ENCODE measurements at places on chromosomes 7 and 10.

DNA sequence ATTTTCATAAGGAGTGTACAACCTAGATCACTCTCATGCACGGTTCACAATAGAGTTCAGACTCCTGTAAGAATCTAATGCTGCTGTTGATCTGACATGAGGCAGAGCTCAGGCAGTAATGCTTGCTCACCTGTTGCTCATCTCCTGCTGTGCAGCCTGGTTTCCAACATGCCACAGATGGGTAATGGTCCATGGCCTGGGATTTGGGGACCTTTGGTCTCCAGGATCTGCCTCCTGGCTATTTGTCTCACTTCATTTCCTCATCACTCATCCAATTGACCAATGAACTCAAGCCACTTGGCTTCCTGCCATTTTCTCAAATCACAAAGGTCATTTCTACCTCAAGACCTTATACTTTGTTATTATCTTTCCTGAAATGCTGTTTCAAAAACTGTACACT, 786.1 kb downstream of the ANKRD7 start:
- no peak for DNase-seq

DNA sequence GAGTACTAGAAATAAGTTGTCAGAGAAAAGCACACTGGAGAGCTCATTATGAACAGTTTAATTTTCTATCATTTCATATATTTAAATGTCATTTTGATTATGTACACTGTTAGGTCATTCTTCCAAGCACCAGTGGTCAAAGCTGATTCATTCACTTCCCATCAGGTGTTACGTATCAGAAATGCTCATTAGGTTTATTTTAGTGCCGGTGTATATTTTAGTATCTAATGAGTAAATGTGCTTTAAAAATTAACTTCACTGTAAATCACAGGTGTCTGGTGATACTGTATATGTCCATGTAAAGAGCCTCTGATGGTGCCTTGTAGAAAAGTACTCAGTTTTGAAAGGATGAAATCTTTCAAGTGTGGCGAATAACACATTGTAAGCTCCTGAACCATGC, 3.5 kb downstream of the DMTF1 start:
- no peak for DNase-seq

DNA sequence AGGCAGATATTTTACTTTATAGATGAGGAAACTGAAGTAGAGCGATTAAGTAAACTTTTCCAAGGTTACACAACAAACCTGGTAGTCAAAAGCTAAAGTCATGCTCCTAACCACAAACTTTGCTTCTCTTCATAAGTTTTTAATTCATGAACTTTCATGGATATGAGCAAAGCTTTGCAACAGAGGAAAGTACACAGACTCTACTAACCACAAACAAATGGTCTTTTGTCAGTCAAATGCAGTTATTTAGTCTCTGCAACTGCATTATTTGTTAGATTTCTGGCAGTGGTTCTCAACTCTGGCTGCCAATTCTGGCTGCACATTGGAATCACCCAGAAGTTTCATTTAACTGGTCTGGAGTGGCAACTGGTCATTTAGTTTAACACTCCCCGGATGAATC, 140.6 kb upstream of the TMEM168 start:
- DNase-seq = no peak

- DNase-seq = no peak
Observed at GRCh38 chr10:107614939-107615685, 450.6 kb upstream of the SORCS1 start.

DNA sequence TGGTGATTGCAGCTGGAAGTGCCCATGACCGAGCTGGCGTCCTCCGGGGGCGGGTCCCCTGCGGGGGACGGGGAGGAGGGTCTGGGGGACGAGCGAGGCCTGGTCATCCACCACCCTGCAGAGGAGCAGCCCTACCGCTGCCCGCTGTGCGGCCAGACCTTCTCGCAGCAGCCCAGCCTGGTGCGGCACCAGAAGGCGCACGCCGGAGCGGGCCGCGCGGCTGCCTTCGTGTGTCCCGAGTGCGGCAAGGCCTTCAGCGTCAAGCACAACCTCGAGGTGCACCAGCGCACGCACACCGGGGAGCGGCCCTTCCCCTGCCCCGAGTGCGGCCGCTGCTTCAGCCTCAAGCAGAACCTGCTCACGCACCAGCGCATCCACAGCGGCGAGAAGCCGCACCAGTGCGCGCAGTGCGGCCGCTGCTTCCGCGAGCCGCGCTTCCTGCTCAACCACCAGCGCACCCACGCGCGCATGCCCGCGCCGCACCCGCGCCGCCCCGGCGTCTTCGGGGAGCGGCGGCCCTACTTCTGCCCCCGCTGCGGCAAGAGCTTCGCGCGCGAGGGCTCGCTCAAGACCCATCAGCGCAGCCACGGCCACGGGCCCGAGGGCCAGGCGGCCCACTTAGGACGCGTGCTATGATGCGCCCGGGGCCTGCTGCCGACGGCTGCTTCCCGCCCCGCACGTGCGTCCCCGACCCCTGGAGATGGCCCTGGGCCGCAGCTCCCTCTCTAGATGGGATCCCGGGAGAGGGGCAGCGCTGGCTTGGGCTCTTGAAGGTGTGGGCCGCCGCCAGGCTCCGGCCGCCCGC, 28.7 kb downstream of the ZNF775 start:
- no peak for DNase-seq

- DNase-seq = no peak
Observed at GRCh38 chr7:141003172-141004065, 11.3 kb downstream of the MRPS33 start.

DNA sequence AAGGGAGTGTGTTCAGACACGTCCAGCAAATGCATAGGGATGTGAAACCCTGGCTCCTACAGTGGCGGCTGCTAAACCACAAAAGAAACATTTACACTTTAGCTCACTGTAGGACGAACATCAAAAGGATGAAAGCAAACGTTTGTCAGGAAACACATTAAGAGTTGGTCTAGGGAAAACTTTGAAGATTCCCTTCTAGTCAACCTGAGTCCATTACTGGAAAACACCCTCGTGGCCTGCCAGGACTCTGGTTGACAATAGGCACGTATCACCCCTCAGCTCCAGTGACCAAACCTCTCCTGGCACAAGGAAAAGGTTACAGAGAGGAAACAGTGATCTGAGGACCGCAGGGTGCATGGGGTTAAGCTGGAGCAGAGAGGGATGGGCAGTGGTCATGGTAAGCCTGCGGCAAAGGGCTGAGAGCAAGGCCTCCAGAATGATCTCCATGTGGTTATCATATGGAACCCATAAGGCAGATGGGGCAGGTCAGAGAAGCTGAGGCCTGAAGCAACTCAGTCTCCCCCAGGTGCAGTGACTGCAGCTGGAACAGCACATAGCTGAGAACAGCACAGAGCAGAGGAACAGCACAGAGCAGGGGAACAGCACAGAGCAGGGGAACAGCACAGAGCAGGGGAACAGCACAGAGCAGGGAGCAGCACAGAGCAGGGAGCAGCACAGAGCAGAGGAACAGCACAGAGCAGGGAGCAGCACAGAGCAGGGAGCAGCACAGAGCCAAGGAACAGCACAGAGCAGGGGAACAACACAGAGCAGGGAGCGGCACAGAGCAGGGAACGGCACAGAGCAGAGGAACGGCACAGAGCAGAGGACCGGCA, 49.9 kb downstream of the CHST15 start:
- DNase-seq = no peak

GRCh38 chr10:45454262-45454661, 80.2 kb downstream of the ALOX5 start:
- DNase-seq = no peak

- DNase-seq = no peak
Observed at GRCh38 chr10:102254426-102254825, 9.1 kb downstream of the GBF1 start.

- DNase-seq = no peak
Observed at GRCh38 chr7:99837649-99838361, 10.0 kb downstream of the CYP3A43 start.

GRCh38 chr10:104330168-104331110, 7.8 kb downstream of the ITPRIP start:
- DNase-seq = no peak

GRCh38 chr10:108598320-108598695, 1325.0 kb downstream of the XPNPEP1 start:
- no peak for DNase-seq

- DNase-seq = no peak
Observed at GRCh38 chr10:97333351-97333600, 1.3 kb downstream of the FRAT2 start.

GRCh38 chr7:41996381-41997035, 240.5 kb downstream of the GLI3 start:
- DNase-seq = no peak

- DNase-seq = no peak
Observed at GRCh38 chr10:57628592-57629284, 639.0 kb downstream of the IPMK start.

DNA sequence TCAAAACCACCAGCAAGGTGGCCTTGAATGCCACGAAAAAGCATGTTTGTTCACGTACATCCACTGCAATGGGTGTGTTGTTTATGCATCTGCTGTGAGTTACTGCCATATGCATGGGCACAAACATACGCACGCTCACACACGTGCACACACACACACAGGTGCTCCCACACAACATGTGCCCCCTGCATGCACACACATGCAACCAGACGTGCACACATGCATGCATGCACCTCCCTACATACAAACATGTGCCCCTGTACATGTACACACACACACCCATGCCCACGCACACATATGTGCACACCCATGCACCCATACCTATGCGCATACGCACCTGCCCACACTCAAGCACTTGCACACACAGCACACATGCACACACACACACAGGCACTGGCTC, 10.1 kb upstream of the DMBT1 start:
- no peak for DNase-seq

DNA sequence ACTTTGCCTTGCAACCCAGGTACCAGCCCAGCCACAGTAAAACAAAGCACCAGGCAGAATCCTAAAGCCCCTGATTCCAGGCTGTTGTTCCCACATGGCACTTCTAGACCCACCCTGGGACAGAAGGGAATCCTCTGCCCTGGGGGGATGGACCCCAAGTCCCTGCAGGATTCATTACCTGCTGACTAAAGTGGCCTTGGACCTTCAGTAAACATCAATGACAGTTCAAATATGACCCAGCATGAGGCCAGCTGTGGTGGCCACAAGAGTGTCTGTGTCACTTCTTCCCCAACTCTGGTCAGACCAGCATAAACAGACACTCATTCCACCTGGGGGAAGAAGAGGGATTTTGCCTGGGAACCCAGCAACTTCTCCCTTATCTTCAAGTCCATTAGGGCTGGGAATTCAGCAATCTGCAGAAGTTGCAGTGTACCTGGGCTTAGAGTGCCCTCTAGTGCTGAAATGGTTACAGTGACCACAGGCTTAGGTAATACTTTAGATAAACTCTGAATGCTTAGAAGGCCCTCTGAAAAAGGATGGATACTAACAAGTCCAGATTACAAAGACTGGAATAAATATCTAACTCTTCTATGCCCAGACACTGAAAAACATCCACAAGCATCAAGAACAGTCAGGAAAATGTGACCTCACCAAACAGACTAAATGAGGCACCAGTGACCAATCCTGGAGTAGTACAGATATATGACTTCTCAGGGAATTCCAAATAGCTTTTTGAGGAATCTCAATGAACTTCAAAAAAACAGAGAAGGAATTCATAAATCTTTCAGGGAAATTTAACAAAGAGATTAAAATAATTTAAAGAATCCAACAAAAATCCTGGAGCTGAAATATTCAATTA, 108.5 kb upstream of the TMEM168 start:
- peak; percentile 57 for DNase-seq

DNA sequence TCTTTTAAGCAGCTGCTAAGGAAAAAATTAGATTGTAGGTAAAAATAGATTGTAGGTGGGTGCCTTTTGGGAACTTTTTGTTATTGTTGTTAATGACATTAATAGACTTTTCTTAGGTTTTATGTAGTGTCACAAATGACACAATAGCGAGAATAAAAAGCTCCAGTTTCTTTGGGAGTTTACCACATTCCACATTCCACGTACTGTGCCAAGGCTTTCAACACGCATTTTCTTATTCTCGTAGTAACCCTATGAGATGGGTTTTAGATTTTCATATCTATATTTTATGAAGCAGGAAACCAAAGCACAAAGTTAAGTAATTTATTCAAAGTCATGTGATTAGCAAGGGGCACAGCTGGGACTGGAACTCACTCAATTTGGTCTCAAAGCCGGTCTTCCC, 103.8 kb downstream of the XRCC2 start:
- no peak for DNase-seq

- peak; percentile 77 for DNase-seq
Observed at GRCh38 chr7:47611045-47611511, 29.2 kb upstream of the TNS3 start.

GRCh38 chr10:62163024-62163423, 105.6 kb downstream of the RTKN2 start:
- no peak for DNase-seq

DNA sequence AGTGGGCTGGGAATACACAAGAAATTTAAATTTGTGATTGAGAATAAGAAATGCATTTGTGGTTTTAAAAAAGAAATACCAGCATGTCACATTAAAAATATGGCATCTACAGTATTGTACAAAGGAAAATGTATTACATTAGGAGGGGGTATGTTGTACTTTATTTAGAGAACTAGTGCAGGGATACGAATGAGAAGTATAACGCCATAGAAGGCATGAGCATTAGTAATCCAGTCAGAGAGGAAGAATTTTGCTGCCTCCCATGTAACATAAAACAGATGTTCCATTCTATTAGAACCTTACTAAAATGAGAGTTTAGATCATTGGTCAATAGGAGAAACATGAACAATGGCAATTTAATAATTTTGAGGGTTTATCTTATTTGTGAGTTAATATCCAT, 182.2 kb downstream of the ADK start:
- no peak for DNase-seq

DNA sequence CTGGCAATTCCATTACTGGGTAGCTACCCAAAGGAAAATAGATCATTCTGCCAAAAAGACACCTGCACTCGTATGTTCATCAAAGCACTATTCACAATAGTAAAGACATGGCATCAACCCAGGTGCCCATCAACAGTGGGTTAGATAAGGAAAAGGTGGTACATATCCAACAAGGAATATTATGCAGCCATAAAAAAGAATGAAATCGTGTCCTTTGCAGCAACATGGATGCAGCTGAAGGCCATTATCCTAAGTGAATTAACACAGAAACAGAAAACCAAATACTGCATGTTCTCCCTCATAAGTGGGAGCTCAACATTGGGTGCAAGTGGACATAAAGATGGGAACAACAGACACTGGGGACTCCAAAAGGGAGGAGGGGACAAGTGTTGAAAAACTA, 93.2 kb downstream of the HIP1 start:
- DNase-seq = no peak

- no peak for DNase-seq
Observed at GRCh38 chr7:29734246-29734731, 72.0 kb upstream of the WIPF3 start.

- no peak for DNase-seq
Observed at GRCh38 chr7:158729646-158730382, 25.2 kb upstream of the NCAPG2 start.

GRCh38 chr10:18501198-18501597, 150.2 kb downstream of the NSUN6 start:
- no peak for DNase-seq

DNA sequence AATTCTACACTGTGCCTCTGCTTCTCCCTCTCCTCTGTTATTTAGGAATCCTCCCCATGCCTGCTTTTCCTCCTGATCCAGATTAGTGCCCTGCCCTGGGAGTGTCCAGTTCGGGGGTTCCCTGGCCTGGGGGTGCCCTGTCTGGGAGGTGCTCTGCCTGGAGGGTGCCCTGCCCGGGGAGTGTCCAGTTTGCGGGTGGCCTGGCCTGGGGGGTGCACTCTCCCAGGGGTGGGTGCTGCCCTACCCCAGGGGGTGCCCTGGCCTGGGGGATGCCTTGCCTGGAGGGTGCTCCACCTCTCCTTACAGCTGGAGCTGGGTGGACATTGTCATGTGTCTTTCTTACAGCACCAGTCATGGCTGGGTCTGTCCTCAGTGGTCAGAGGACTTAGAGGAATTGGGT, 20.2 kb downstream of the RAMP3 start:
- no peak for DNase-seq

GRCh38 chr7:18320971-18321567, 174.5 kb upstream of the HDAC9 start:
- DNase-seq = no peak
